ENCODE measurements at places on chromosomes 6 and 20.

DNA sequence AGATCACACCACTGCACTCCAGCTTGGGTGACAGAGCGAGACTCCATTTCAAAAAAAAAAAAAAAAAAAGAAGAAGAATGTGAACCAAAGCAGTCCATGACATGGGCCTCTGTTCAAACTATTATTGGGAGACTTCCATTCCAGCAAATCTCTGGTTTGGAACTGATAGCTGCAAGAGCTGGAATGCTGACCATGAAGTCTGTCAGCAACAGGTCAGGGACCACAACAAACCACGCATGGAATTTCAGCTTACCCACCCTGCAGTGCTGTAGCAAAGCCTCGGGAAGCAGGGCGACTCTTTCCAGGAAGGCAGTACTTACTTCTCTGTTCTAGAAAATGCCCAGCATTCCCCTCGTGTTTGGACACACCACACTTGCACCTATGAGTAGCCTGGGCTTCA lies 34.1 kb upstream of the TBC1D7 start:
- peak; percentile 99 for DNase-seq

- no peak for DNase-seq
Observed at GRCh38 chr6:25302151-25302550, 23.0 kb downstream of the CARMIL1 start.

- DNase-seq, result no peak
Observed at GRCh38 chr20:2254333-2254732, 41.5 kb upstream of the TGM3 start.

- no peak for DNase-seq
Observed at GRCh38 chr6:130288065-130288464, 65.3 kb upstream of the SAMD3 start.

DNA sequence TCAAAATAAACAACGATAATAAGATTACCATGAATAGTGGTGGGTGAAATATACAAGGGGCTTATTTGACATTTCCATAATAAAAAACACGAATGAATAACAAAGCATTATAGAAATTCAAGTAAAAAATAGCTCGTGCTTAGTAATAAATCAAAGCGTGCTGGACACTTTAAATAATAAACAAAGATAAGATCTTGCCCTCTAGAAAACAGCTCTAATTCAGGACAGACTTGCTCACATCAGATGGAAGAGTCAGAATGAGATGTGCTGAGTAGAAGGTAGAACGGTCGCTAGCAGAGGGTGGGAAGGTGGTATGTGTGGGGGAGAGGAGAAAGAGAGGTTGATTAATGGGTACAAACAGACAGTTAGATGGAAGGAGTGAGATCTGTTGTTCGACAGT lies 27.3 kb downstream of the PSMB1 start:
- DNase-seq, result no peak

- DNase-seq, result no peak
Observed at GRCh38 chr6:36301781-36302180, 31.9 kb downstream of the PNPLA1 start.

GRCh38 chr6:168315596-168315995 lies 4.0 kb downstream of the DACT2 start:
- no peak for DNase-seq

- no peak for DNase-seq
Observed at GRCh38 chr6:4504700-4505099, 271.5 kb upstream of the CDYL start.

DNA sequence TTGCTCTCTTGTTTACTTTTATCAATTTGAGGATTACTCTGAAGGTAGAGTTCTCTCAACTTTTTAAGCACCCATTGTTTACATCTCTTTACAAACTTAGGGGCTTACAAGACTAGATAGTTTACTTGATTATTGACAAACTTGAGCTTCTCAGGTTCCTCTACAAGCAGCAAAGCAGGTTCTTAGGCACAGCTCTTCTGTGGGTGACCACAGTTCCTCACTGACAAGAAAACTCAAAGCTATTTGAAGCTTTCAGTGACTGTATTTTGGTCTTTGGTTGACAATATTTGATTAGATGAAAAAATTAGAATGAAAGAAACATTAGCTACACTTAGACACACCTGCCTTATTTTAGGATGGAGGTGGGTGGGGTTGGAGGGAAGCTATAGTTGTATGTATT lies 327.3 kb upstream of the RUNX2 start:
- DNase-seq, result no peak

DNA sequence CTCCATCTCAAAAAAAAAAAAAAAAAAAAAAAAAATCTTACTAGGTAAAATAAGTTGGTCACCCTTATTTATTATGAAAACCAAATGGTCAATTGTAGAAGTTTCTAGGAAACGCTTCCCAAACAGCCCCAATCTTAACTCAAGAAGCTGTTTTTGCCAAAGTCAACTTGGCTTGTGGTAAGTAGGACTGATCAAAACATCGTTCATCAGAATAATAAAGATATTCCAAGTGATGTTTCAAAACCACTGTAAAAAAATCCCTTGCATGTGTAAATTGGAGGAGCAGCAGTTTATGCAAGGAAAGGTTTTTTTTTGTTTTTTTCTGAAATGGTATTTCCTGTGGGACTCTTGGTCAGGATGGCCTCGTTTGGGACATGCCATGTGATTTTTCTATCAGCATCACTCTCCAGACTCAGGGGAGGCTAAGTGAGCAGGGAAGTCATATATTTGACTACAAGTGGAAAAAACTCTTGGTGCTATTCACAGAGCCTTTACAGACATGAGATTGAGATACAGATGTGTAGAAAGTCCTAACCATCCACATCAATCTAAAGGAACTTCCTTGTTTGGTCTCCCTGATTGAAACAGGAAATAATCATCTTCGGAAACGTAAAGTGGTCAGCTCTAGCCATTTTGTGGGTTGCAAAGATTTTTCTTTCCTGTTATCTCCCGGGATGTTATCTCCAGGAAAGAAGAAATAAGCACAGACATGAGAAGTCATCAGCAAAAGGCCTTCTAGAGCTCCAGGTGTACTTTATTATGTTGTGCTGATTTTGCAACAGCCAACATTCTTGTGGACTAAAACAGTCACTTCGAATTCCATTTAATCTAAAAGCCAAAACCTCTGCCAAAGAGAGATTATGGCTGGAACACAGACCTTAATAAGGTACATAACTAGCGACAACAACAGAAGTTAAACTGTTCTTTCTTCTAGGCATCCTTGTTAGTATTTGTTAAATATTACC lies 177.8 kb downstream of the EDN1 start:
- DNase-seq, result peak; percentile 33

DNA sequence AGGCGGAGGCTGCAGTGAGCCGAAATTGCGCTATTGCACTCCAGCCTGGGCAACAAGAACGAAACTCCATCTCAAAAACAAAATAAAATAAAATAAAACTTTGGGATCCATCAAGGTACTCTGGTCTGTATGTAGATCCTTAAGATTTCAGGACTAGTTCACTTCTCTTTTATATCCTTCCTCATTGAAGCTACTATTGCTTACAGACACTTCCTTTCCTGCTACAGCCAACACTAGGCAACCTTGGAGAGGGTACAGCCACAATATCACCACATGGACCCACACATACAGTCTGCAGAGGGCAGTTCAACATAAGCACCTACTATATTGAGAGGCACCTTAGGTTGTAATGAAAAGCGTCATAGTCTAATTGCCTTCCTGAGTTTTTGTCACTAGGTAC lies 113.3 kb downstream of the ATXN1 start:
- DNase-seq, result no peak

- DNase-seq, result no peak
Observed at GRCh38 chr6:53446151-53446550, 97.4 kb upstream of the ELOVL5 start.

GRCh38 chr6:403659-404655 lies 12.4 kb downstream of the IRF4 start:
- DNase-seq, result no peak

- no peak for DNase-seq
Observed at GRCh38 chr6:162829013-162829742, 101.4 kb downstream of the PACRG start.

DNA sequence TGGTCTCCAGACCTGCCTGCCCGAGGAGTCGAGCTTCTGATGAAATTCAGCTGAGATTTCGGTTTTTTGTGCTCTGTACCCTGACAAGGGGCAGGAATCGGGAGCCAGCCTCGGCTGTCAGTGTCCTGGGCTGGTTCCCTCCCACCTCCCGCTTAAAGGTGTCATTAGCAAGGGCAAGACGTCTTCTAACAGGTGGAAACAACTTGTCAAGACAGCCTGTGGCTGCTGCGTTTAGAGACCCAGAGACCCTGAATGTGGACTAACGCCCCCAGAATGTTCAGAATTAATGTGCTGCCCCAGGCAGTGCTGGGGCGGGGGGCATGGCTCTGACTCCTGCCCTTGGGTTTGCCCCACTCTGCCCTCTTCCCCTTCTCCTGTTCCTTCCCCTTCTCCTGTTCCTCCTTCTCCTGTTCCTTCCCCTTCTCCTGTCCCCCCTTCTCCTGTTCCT lies 69.7 kb downstream of the PHACTR3 start:
- DNase-seq, result no peak

DNA sequence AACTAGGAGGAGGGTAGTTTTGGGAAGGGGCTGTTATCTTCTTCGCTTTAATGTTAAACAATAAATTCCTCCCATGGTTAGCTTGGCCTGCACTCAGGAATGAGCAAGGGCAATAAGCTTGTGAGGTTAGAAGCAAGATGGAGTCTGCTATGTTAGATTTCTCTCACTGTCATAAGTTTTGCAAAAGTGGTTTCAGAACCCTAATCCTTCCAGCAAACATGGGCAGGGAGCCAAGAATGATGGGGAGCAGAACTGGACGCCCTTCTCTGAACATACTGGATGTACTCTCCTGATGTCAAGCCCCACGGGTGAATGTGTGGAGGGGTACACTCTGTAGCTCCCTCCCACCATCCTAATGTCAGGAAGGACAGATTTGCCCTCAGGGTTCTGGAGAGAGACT lies 22.3 kb downstream of the C6orf163 start:
- DNase-seq, result no peak

DNA sequence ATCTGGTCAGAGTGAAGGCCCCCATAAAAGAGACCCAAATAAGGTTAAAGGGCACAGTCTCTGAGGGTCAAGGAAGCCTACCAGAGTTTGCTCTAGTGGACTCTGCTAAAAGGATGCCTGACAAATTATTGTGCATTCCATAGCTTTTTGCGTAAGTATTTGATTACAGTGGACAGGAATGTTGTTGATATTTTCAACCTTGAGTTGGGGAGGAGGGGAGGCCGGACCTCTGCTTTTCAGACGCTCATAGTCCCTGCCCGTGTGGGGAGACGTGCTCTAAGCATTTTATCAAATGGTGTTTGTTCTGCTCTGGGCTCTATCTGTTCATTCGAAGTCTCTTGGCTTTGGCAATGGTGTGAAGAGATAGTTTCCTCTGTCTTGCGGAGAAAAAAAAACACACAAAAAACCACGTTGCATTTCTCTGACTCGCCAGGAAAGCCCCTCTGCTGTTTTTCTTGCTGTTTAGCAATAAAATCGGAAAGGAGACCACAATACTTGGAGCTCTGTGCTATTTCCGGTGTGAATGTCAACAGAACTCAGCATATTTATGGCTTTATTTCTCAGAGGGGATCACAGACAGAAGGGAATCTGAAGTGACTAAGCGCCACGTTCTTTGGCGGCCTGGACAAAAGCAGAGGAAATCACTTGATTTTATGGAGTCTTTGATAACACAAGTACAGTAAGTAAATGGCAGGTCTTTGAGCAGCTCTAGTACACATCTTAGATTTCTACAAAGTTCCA lies 159.8 kb downstream of the ZFP64 start:
- peak; percentile 64 for DNase-seq

DNA sequence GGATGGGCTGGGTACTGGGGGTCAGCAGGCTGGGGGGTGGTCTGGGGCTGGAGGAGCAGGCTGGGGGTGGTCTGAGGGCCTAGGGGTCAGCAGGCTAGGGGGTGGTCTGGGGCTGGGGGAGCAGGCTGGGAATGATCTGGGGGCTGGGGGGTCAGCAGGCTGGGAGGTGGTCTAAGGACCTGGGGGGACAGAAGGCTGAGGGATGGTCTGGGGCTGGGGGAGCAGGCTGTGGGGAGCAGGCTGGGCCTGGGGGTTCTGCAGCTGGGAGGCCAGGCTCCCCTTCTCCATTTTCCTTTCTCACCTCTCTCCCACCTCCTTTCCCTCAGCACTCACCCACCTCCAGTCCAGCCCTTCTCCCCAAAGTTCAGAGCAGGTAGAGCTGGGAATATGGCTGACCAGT lies 114.2 kb downstream of the PSMB1 start:
- no peak for DNase-seq

- no peak for DNase-seq
Observed at GRCh38 chr6:26299286-26300042, 65.5 kb upstream of the BTN3A2 start.

DNA sequence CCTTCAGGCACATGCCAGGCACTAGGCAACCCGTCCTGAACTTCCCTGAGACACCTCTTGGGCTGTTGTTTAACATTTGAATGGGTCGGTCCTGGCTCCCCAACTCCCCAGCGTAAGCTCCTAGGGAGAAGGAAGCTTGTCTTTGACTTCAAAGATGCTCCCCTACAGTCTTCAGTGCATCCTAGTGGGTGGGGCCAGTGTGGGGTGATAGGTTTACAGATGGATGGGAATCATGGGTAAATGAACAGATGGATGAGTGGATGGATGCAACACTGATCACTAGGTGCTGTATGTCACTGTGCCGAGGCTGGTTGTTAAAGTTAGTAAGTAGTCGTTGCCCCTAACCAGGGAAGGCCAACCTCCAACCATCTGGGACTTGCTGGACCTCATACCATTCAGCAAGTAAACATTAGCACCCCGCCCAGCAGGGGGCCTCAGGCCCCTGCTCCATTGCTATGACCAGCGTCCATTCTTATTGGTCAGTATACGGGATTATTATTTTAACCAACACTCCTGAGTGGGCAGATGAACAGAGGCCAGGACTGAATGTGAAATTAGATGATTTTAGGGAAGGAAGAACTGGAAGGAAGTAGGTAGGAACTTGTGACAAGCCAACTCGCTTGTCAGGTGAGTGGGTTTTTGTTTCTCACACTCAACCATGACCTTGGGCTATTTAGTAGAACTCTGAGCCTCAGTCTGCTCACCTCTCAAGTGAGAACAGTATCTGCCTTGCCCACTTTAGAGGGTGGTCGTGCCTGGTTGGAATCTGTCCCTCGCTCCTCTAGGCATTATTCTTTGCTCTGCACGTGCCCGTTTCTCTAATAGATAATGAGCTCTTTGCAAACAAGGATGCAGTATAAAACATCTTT lies 82.9 kb upstream of the FOXP4 start:
- peak; percentile 73 for DNase-seq

DNA sequence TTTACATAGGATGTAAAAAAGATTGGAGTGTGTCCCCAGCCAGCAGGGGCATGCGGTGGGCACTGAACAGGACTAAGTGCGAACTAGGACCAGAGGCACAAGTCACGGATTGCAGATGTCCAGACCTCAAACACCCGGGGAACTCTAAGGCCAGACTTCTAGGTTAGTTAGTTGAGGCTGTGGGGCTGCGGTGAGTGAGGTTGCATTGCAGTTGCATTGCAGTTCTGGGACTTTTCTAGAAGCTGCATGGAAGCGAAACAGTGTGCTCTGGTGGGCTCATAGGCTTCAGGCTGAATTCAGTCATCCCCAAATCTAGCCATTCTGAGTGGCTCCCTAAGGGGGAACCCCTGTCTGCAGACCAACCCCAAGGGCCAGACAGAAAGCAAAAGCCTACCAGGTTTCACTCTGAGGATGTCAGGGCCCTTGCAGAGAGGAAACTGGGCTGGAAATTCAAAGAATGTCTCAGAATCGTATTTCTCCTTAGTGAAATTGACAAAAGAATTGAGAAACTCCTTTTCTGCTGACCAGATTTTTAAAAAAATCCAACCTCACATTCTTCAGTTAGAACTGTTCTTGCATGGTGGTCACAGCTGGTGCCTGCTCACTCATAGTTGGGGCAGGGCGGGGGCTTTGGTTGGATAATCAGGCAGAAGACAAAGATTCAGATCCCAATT lies 182.8 kb downstream of the ZDHHC14 start:
- peak; percentile 14 for DNase-seq

GRCh38 chr6:119960456-119960855 lies 610.9 kb upstream of the MAN1A1 start:
- DNase-seq, result no peak

GRCh38 chr6:36083446-36083845 lies 46.9 kb upstream of the MAPK13 start:
- DNase-seq, result no peak

Measured in renal cortical epithelial cell (primary cell).